NCI-H1436 treated with DMSO at 0.1 percent for 48 hours (cell line): ENCODE measurements at places on chromosomes 12 and 14.

GRCh38 chr14:75985618-75986438, at the start of gene IFT43:
TSS of gene IFT43 (plus strand) at chr14:75985763. CDS start at chr14:75985787, 24 bp downstream.
- no peak for DNase-seq

DNA sequence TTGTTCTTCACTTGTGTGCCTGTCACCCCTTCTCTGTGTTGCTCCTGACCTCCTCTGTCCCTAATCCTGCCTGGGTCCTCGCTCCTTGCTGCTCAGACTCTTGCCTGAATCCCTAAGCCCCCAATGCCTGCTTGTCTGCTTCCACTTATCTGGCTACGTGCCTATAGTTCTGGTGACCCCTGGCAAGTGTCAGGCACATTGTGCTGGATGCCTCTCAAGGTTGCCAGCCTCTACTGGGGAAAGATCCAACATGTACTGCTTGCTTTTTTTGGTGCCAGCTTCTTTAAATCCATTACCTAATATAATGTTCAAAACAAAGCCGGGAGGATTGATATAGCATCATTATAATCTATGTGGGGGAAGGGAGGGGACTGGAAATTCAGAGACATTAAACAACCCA, 448.0 kb upstream of the CCDC196 start:
- no peak for DNase-seq

DNA sequence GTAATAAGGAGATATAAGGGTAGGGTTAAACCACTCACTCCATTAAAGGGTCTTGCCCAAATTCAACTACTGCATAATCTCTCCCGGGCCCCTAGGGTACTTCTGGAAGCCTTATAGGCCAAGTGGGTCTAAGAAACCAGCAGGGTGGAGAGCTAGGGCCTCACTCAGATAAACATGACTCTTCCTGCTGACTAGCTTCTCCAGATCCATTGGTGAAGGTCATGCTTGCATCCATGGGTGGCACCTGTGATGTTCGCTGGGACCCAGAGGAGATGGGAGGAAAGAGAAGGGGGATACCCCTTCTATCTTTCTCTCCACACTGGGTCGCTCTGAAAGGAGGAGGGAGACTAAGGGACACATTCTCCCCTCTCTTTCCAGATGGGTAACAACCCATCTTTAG, 36.1 kb upstream of the HIGD1C start:
- DNase-seq: no peak

- no peak for DNase-seq
Observed at GRCh38 chr12:49925433-49926204, 21.9 kb upstream of the FAIM2 start.
